Aorta (tissue), 5 donors: ENCODE measurements at places on chromosomes 1 and 21.
A peak's percentile ranks its signal among the peaks of the same experiment; 100 is the strongest.

DNA sequence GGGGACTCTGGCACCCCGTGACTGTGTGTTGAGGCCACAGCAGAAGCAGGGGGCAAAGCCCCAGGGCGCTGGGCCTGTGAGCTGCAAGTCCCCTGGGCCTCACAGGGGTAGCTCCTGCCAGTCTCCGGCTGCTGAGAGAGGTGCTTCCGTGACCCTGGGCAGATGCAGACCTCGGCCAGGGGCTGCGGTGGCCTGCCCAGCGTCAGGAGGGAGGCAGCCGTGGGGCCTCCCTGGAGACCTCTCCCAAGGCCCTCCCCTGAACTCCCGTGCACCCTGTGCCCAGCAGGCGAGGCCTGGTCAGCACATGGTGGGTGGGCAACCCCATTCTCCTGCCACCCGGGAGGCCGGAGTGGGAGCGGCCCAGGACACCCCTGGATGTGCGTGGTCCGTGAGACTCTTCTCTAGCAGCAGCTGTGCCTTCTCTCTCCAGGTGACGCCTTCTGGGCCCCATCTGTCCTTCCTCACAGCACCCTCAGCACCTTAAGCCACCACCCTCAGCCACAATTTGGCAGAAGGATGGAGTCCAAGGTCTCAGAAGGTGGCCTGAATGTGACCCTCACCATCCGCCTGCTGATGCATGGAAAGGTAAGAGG is 85.7 kb upstream of the COL6A1 start:
- peak; percentile 33 for DNase-seq

DNA sequence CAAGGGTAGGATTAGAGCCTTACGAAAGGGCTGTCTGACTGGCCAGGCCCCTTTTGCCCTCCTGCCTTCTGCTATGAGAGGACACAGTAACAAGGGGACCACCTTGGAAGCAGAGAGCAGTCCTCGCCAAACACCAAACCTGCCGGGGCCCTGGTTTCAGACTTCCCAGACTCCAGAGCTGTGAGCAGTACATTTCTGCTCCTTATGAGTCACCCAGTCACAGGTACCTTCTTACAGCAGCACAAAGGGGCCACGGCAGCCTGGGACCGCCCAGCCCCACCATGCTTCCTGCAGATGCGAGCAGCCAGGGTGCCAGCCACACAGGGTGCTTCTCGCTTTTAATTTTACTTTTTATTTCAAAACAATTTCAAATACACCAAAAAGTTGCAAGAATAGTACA is 17.2 kb upstream of the POFUT2 start:
- no peak for DNase-seq

- no peak for DNase-seq
Measured at GRCh38 chr1:202848191-202848542, 37.4 kb downstream of the PCAT6 start.

DNA sequence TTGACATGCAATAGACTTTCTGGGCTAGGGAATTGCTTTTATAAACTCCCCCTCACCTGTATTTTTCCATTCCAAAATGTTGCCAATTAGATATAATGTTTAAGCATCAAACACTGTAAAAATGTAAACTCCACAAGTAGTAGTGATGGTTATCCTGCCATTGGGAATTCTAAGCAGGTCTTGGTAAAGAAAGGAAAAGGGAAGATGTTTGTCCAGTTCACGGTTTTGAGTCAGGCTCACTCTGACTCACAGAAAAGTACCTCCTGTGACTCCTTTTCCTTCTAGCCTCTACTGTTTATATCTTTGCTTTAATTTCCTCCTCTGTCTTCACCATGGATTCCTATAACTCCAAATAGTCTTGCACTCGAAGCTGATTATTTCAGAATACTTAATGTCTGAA is 19.0 kb upstream of the PTPN14 start:
- DNase-seq: no peak

GRCh38 chr1:175885326-175885725 is 141.9 kb upstream of the TNR start:
- no peak for DNase-seq

DNA sequence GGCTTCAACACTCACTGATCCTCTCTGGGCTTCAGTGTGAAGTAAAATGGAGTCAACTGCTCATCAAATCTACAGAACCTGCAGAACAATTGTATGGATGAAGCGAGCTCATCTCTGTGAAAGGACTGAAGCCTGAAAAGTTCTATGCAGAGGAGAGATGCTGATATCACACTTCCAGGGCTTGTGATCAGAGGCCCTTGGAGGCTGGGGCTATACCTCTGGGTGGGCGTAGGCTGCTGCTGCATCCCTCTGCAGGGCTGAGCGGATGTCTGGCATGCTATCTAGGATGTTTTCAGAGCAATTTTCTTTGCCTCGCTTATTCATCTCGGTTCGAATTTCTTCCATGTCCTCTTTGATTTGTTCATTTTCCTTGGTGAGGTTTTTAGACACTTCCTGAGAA is 17.6 kb downstream of the OLFML2B start:
- DNase-seq: no peak

GRCh38 chr1:193754732-193755427 is 568.5 kb upstream of the B3GALT2 start:
- no peak for DNase-seq

GRCh38 chr1:154318386-154318785 is 2.5 kb upstream of the AQP10 start:
- no peak for DNase-seq

DNA sequence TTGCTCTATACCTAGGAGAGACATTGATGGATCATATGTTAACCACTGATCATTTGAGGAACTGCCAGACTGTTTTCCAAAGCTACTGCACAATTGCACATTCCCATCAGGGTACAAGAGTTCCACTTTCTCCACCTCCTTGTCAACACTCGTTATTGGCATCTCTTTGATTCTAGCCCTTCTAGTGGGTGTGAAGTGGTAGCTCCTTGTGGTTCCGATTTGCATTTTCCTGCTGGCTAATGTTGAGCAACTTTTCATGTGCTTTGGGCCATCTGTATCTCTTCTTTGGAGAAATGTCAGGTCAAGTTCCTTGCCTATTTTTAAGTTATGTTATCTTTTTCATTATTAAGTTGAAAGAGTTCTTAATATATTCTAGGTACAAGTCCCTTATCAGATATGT is 90.1 kb downstream of the DMRTB1 start:
- no peak for DNase-seq

DNA sequence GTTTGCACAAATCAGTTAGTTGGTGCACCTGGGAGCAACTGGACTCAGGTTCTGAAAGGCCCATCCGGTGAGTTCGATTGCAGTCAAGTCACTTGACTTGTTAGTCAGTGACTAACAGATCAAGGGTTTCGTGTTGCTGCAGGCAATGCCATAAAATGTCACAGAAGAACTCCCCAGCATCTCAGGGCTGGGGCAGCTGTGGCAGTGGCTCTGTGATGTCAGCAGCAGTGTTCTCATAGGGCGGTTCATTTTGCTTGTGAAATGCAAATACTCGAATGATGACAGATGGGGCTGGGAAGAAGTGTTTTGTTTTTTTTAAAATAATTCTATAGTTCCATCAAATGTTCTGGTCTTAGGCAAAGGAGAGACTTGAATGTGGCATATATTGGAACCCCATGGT is 287.8 kb downstream of the LMX1A start:
- DNase-seq: no peak
